ENCODE measurements at places on chromosomes 3 and 15.

DNA sequence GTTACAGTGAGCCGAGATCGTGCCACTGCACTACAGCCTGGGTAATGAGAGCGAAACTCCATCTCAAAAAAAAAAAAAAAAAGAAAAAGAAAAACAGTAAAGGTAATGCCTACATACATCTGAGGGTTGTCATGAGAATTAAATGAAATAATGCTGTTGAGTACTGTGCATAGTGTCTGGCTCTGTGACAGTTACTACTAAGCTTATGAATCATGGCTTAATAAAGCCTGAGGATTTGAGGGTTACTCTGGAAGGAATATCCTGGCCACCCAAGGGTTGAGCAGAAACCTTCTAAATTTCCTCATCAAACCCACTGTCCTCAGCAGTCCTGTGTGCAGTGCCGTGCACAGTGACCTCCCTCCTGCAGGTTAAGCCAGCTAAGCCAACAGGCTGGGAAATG, 26.8 kb upstream of the ELP6 start:
- no peak for DNase-seq

DNA sequence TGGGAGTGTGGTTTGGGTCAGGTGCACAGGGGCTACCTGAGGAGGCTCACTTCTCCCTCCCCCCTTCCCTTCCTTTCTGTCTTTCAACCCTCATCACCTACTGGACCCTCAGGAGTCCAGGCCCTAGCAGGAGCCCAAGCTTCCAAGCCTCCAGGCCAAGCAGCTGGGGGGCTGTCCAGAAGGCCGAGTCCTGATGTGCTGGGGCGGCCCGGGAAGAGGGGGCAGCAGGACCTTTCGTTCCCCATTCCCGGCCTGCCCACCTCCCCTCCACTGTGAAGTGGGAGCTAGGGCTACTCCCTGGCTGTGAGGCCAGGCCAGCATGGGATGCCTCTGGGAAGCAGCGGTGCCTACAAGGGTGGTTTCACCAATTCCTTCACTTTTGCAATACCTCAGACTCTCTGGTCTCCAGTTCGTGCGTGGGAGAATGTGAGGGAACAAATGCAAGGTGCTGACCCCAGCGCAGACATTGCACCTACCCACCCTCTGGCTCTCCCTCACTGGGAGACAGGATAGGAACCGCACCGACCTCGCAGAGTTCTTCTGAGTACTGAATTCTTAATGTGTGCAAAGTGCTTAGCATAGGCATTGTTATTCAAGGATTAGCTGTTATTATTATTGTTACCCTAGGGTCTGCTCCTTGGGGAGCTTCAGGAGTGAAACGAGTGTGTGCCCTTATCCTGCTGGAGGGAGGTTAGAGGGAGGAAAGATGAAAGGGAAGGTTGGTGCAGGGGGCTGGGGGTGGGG, 2.5 kb downstream of the EPHB3 start:
- DNase-seq, result no peak

DNA sequence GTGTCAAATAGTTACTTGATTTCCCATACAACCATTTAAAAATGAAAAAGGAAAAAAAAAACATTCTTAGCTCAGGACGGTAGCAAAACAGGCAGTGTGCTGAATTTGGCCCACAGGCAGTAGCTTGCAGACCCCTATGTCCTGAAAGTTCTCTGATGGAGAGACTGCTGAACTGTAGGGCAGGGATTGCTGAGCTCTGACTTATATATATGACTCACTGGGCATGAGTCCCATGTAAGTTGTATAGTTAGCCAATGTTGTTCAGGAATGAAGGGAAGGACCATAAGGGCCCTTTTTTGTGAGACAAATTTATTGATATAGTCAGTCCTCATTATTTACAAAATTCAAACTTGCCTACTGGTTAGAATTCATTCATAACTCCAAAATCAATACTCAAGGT, 36.9 kb upstream of the FRMD4B start:
- DNase-seq, result peak; percentile 5

GRCh38 chr3:16286161-16286560, 21.1 kb downstream of the OXNAD1 start:
- DNase-seq, result no peak

- peak; percentile 37 for DNase-seq
These were observed 85.3 kb upstream of the LIMD1 start for GRCh38 chr3:45509038-45509767.

Measured in hepatic stellate cell (primary cell).